Astrocyte of the hippocampus (primary cell): ENCODE measurements at places on chromosomes 7 and 10.
A peak's percentile ranks its signal among the peaks of the same experiment; 100 is the strongest.

- DNase-seq: peak; percentile 48
These were observed 217.7 kb upstream of the KCND2 start for GRCh38 chr7:120055300-120055699.

GRCh38 chr7:45165857-45166256, 8.3 kb downstream of the RAMP3 start:
- no peak for DNase-seq

- DNase-seq: no peak
These were observed 317.4 kb downstream of the PAXIP1 start for GRCh38 chr7:154685564-154685901.

DNA sequence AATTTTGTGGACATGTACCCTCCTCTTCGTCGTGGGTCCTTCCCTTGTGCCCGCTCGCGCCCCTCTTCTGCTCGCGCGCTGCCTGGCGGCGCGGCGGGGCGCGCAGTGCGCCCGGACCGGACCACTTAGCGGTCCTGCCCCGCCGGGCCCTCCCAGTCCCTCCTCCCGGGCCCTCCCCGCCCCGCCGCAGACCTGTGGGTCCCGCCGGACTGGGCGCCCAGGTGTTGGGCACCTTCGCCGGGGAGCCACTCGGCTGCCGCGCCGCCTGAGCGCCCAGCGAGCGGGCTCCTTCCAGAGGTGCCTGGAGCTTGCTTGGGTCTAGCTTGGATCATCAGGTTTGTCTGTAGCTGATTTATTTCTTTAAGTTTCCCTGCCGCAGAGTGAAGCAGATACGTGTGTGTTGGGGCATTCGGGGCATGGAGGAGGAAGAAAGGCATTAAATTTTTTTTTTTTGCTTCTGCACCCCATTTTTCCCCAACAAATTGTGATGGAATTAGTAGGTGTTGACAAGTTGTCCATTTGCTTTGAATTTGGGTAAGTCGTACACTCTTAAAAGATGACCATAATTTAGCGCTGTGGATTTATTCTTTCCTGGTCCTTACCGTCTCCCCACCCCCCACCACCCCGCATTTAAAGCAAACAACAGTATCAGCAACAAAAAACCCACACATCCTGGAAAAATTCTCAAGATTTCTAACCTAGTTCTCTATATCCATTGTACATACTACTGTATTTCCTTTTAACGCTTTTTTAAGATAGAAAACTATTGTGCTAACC, 905 bp downstream of the C1GALT1 start:
- peak; percentile 66 for DNase-seq

GRCh38 chr10:48589266-48589665, 15.6 kb downstream of the ARHGAP22 start:
- peak; percentile 58 for DNase-seq

GRCh38 chr7:131057794-131058070, 269.9 kb upstream of the MKLN1 start:
- DNase-seq: no peak

- no peak for DNase-seq
These were observed 26.2 kb downstream of the JMJD1C start for GRCh38 chr10:63439607-63440006.

DNA sequence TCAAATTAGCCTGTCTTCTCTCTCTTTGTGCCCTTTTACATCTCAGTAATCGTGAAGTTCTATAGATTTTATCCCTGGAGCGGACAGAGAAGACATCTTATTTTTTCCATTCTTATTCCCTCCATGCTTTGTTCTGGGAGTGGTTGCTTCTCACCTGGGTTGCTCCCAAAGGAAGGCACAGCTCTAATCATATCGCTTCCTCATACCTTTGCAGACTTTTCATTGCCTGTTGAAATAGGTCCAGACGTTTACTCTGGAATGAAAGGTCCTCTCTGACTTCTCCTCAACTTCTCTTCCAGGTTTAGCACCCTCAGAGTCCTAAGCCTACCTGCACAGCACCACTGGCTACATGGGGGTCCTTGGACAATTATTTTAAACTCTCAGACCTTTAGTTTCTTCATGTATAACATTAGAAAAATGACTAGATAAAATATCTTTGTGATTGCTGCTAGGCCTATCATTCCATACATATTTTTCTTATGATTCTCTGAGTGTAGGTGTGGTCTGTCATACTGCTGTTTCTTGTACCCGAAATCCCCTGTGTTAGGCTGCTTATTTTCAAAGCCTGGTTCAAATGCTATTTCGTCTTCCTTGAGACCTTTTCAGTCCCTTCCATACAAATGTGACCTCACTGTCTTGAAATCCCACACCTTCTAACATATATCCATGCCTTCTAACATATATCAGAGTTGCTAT, 418.1 kb downstream of the GFRA1 start:
- no peak for DNase-seq

- no peak for DNase-seq
These were observed 45.7 kb downstream of the DCLRE1A start for GRCh38 chr10:113808168-113808567.

DNA sequence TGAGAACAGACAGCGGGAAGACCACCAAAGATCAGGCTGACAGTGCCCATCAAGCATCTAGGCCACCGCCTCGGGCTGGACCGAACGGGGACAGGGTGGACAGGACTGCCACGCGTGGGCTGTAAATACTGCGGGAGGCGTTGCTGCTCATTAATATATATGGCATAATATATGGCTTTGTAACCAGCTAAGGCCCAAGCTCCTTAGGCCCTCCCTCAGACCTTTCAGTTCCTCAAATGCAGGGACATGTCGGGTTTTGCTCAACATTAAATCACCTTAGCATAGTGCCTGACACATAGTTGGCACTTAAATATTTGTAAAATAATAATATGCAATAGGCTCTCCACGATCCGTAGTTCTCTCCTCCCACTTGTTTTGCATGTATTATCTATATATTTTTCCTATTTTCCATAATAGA, 402 bp upstream of the TMEM168 start:
- no peak for DNase-seq

- DNase-seq: no peak
These were observed 12.5 kb downstream of the AKR1B1 start for GRCh38 chr7:134446446-134446845.

DNA sequence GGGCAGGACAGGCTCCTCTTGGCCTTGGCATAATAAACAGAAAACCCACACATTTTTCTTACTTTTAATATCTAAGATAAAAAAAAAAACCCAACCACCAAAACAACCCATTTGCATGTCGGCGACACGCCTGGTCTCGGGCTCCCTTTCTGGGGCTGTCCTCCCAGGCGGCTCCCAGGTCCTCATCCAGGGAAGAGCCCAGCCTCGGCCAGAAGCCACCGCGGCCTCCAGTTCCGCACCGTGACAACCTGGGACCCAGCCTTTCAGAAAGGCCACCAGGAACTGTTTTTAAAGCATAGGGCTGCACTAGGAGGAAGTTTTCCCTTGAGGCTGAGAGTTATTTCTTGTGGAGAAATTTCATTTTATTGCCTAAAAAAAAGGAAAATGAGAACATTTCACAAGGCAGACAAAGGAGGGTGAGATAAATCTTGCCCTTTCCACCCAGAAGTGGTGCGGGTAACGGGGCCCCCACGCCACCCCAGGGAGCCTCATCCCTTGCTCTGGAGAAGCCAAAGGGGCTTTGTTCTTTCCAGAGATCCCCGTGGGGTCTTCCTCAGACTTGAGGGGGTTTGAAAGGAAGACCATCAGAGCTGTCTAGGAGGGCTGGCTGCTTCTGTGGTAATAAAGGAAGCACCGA, 39.2 kb upstream of the MKRN1 start:
- DNase-seq: no peak
